ENCODE measurements at places on chromosomes 12 and 14.

DNA sequence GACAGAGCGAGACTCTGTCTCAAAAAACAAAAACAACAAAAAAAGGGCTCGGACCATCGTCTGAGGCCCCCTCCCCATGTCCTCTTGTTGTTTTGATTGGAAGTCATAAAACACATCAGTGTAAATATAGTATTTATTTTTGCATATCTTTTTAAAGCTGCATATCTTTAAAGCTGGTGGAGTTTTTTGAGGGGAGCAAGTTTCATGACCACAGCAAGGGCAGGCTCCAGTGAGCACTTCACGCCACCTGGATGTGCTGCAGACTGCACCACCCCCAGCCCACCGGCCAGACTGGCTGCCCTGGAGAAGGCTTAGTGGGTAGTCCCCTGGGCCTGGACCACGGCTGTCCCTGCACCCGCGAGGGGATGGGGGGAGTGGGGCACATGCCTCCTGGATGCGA lies 11.9 kb upstream of the BCL7A start:
- DNase-seq, result no peak

DNA sequence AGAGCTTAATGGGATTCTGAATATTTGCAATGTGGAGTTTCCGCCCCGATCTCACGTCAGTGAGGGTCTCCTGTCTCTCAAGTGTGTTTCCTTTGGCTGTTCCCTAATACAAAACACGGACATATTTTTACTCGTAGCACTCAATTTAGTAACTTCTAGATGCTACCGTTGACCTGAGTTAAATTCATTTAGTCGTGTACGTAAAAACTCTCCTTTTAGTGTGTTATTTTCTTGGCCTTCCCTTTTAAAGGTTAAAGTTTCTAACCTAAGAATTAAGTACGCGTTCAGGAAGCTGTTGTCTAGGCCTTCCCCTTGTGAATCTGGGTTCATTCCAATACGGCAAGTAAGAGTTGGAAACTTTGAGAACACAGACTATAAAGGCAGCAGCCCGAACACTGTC lies 64.4 kb downstream of the DDX51 start:
- DNase-seq, result no peak

GRCh38 chr12:113271466-113271852 lies 50.2 kb downstream of the TPCN1 start:
- no peak for DNase-seq

DNA sequence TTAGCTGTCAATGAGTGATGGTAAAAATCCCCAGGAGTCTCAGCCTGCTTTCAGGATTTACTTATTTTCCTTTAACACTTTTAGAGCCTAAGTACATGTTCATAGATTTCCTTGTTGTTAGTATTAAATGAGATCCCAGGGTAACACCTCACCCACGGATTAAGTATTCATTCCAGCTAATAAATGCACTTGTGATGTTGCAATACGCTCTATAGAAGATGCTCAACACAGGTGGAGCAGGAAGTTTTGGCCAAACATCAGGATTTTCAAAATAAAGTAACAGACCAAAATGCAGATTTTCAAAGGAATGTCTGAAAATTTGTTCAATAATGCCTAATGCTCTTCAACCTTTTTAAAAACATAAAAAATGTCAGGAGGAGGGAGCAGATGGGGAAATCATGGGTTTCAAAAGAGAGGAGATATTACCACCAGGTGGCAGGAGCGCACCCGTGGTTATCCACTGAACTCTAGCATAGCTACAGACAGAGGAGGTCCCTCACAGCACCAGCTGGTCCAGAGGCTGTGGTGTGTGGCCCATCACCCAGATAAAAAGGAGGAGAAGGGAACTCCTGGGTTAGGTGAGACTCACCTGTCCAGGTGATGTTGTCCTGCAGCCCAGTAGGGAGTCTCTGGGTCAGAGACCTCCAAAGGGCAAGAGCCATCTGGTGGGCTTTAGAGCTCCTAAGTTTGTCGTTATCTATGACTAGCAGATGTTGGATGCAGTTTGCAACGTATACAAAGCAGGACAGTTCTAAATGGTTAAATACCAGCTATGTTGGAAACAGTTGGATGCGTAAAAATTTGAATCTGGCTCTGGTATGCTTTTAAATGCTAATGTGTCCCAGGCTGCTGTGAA lies 1158.4 kb upstream of the TMEM132C start:
- DNase-seq, result peak; percentile 68

GRCh38 chr12:31578632-31579031 lies 12.3 kb downstream of the DENND5B start:
- peak; percentile 84 for DNase-seq

DNA sequence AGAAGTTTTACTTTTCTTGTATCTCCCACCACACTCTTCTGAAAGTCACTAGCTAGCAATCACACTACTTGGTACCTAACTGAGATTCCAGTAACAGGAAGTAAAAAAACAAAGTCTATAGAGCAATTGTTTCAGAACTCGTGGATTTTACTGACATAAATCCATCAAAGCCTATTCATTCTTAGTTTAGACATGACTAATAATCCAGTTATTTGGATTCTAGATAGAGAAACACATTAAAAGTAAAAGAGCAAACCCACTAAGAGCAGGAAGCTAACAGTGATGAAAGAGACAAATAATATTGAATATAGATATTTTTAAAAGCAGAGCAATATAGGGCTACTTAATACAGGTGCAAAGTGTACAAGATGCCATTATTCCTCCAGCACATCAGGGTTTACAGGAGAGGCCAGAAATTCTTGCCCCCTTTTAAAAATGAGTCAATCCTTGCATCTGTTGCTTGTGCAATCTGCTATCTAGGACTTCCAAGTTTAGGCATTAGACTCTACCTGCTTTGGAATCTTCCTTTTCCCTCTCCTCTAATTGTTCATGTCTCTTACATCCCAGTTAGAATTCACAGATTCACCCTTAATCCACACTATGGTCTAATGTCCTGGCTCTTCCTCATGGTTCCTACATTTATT lies 6.0 kb downstream of the HEATR5A start:
- DNase-seq, result peak; percentile 57

GRCh38 chr14:72610831-72611200 lies 283.1 kb downstream of the DPF3 start:
- DNase-seq, result peak; percentile 24
